Amygdala (tissue), 56 donors: ENCODE measurements at places on chromosomes 16 and 17.
A peak's percentile ranks its signal among the peaks of the same experiment; 100 is the strongest.

- DNase-seq = no peak
Measured at GRCh38 chr16:58459344-58460218, 40.4 kb upstream of the NDRG4 start.

- no peak for DNase-seq
Measured at GRCh38 chr17:48790607-48791127, 26.4 kb downstream of the TTLL6 start.

GRCh38 chr17:16442594-16443510 is 27.5 kb downstream of the TRPV2 start:
- no peak for DNase-seq

DNA sequence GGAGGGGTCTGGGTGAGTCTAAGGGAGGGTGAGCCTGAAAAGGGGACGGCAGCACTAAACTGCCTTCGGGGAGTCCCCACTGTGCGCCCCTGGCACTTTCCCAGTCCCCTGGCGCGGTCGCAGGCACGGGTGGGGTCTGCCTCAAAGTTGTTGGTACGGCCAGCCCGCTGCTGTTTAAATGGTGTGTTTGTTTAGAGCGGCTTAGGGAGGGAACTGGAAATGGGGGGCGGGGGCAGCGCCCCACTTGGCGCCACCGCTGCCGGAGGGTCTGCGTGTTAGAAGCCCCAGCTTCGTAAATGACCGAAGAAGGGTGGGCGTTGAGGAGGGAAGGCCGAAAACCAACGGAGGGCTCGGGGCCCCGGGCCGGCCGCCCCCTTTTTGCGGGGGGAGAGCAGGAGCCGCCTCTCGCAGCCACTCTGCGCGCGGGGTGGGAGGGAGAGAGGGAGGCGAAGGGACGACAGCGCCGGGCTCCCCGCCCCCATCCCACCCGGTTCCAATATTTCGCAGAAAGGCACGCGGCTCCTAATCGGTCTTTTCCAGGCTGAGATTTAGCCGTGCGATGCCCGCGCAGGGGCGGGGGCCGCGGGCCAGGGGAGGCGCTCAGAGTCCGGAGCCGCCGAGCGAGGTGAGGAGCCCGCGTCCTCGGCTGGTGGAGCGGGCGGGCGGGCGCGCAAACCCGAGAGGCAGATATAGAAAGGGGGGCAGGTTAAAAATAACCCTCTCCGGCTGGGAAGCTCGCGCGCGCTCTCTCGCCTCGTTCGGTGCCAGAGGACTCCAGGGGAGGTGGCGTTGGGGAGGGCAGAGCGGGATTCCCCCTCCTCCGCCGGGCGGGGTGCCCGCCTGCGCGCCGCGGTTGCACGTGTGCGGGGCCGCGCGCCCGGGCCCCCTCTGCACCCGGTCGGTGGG is 54.9 kb downstream of the SREBF1 start:
- DNase-seq = peak; percentile 84

DNA sequence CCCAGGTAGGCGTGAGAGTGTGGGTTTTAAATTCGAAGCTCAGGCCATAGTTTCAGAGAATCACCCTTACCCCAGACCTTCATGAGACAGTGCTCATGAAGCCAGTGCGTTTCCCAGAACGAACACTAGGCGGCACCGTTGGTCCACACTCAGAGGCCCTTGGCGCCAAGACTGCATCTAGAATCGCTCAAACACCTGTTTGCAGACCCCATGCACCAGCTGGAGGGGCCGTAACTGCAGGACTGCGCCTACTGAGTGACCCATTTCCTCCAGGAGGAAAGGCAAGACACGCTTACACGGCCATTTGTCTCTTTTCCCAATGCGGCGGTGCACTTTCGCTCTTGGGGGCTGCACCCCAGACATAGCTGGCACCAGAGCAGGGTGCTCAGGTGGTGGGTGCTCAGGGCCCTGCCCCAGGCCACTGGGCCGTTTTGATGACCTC is 34.0 kb downstream of the ADGRG5 start:
- no peak for DNase-seq

GRCh38 chr17:63480826-63481487 is 4.1 kb downstream of the ACE start:
- no peak for DNase-seq

- peak; percentile 60 for DNase-seq
Measured at GRCh38 chr16:81265658-81266451, 27.4 kb downstream of the BCO1 start.

GRCh38 chr16:67833030-67833414 is 9.1 kb upstream of the THAP11 start:
- no peak for DNase-seq

DNA sequence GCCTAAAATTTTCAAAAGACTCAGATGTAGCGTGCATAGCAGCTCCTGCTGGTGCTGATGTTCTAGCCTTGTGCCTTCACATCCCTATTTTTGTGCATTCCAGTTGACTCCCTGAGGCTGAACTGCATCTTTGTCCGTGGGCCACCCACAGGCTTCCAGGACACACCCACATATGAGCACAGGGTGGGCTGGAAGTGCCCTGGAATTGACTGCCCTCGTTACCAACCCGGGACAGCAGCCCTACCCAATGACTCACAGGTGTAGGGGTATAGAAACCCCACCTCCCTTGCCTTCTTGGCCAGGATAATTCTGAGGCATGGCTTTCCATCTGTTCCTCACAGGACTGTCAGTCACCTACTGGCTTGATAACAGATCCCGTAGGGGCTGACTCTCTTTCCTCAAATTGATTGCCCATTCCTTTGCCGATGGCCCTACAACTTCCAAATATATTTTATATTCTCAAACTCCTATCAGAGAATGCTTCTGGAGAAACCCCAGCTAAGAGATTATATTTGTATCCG is 65.9 kb upstream of the CDH13 start:
- DNase-seq = no peak

- no peak for DNase-seq
Measured at GRCh38 chr16:47037396-47037745, 63.9 kb upstream of the DNAJA2 start.

- no peak for DNase-seq
Measured at GRCh38 chr17:72947475-72947874, 145.0 kb downstream of the SLC39A11 start.

GRCh38 chr17:17567631-17568030 is 23.9 kb downstream of the PEMT start:
- DNase-seq = peak; percentile 68

GRCh38 chr17:76700617-76701470 is 9.9 kb downstream of the MXRA7 start:
- no peak for DNase-seq

DNA sequence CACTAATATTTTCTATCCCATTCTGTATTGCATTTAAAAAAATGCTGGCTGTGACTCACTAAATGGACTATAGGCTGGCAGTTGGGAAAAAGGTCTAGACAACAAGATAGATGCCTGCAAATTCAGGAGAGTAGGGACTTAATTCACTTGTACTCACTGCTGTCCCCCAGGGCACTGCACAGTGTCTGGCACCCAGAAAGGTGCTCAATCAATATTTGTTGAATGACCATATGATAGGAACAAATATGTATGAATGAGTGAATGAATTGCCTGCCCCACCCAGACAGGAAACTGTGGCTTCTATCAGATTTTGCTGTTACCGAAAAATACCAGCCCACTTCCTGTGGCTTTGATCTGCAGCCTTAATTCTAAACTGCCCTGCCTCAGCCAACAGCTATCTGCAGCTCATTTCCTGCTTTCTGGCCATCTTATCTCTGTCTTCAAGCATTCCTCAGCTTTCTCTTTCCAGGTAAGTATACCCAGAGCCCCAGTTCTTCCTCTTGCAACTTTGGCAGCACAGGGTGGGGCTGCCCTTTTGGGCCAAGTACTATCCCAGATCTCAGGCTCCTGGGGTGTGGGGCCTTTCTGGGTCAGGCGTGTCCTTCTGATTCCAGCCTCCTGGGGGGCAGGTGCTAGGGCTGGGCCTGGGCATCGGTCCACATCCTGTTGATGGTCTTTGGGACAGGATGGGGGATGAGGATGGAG is 15.3 kb upstream of the TNS4 start:
- DNase-seq = no peak

DNA sequence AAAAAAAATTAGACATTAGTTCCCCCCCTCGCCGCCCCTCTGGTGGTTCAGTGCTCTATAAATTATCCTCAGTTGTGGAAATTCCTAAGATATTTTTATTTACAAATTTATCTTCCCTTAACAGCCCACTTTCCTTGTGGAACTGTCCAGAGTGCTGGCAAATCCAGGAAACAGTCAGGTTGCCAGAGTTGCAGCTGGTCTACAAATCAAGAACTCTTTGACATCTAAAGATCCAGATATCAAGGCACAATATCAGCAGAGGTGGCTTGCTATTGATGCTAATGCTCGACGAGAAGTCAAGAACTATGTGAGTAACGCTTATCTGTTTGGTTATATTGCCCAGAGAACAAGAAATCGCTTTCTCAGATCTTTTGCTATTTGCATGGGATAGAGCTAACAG is 2.9 kb downstream of the KPNB1 start:
- DNase-seq = no peak

GRCh38 chr16:894841-895240 is 75.9 kb downstream of the LMF1 start:
- DNase-seq = no peak

- DNase-seq = no peak
Measured at GRCh38 chr16:85412911-85413520, 200.1 kb upstream of the GSE1 start.

DNA sequence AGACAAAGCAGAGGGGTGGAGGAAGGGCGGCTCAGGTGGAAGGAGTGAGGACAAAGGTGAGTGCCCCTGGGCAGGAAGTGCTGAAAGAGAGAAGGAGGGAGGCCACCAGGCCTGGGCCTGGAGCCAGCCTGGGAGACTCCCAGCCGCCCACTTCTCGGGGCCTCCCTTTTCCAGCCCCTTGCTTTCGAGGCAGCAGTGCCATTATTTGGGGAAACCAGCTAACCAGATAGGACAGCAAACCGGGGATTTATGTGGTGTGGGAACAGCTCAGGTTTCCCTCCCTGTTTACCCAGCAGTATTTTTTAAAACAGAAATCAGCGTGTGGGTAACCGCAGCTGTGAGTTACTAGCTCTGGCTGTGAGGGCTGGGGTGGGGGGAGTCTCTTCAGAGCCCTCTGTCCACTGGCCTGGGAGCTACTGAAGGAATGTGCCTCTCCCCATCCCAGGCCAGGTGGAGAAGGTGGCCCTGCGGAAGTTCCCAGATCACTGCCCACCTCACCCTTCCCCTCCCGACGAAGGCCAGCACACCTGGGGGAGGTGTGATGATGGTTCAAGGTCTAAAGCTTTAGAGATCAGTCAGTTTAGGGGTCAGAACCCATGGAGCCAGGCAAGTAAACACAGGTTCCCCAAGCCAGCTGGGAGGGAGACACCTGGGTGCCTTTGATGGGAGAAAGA is 8.4 kb upstream of the MEOX1 start:
- DNase-seq = no peak

- DNase-seq = peak; percentile 24
Measured at GRCh38 chr16:2715519-2715918, 4.5 kb downstream of the PRSS27 start.

DNA sequence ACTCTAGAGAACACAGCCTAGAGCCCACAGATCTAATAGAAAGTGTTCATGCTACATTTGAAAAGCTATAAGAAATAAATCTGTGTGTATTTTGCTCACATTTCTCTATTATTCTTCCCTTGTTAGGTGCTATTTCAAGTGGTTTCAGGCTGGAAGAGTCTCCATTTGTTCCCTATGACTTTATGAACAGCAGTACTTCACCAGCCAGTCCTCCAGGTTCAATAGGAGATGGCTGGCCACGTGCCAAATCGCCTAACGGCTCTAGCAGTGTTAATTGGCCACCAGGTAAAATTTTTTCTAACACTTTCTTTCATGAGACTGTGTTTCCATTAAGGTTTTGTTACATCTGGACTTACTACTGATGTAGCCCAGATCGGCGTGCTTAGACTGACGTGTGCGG is 30.7 kb upstream of the SLC5A11 start:
- no peak for DNase-seq

GRCh38 chr17:1948517-1948825 is 76.7 kb downstream of the RTN4RL1 start:
- no peak for DNase-seq

GRCh38 chr17:18937981-18938691 is 13.8 kb upstream of the SLC5A10 start:
- no peak for DNase-seq

DNA sequence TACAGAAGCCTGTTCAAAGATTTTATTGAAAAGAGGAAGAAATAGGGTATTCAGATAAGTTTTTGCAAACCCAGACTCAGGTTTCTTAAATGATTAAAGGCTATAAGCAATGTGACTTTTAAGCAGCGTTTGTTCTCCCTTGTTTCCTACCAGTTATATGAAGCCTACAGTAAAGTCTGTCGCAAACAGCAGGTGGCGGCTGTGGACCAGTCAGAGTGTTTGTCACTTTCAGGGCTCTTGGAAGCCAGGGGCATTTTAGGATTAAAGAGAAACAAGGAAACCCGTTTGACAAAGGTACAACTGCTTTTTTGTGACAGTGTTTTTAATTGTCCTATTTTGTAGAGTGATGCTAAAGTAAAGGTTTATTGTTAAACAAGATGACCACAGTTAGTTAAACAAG is 7.7 kb upstream of the RARA start:
- DNase-seq = no peak

DNA sequence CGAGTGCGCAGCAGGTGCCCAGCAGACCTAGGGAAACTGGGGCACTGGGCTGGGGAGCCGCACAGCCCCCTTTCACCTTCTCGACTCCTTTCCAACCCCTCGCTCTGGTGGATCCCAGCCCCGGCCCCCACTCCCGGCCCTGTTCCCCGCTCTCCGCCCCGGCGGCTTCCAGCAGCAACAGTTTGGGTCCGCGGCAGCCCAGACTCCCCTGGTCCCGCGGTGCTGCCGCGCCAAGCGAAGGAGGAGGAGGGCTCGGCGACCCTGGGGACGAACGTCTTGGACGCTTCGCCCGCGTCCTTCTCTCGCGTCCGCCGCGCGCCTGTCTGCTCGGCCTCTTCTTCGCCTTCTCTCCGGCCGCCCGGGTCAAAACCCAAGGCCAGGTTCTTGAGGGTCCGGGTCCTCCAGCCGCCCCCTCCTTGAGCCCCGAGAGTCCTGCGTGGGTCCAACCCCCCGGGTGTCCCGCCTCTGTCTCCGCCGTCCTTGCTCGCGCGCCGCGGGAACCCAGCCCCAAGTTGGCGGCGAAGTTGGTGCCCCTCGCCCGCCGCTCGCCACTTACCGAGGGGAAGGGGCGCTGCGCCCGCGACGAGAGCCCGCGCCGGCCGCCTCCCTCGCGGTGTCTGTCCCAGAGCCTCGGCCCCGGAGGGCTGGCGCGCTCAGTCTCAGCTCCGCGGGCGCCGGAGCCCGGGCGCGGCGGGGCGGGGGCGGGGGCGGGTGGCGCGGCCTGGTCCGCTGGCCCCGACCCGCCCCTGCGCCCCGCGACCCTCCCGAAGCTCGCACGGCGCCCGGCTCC is 1.4 kb upstream of the GRIN2C start:
- DNase-seq = no peak

GRCh38 chr17:60887614-60888028 is 210.0 kb downstream of the BCAS3 start:
- no peak for DNase-seq

DNA sequence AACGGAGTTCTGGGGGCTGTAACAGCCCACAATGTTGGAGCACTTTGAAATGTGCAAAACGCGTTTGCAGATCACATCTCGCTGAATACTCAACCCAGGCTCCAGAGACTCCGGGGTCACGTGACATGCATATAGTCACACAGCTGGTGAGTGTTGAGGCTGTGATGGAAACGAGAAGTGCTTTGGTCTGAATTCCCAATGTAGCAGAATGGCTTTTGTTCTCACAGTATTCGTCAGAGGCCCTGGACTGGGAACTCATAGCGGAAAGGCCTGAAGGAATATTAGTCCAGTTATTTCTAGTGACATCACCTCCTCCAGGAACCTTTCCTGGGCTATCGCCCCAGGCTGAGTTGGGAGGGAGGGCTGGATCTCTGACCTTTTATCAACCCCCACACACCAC is 95.8 kb upstream of the CRHR1 start:
- no peak for DNase-seq

GRCh38 chr16:27123795-27124409 is 57.2 kb downstream of the C16orf82 start:
- DNase-seq = no peak
